Renal pelvis (tissue), 12 donors: ENCODE measurements at places on chromosomes 4 and X.

DNA sequence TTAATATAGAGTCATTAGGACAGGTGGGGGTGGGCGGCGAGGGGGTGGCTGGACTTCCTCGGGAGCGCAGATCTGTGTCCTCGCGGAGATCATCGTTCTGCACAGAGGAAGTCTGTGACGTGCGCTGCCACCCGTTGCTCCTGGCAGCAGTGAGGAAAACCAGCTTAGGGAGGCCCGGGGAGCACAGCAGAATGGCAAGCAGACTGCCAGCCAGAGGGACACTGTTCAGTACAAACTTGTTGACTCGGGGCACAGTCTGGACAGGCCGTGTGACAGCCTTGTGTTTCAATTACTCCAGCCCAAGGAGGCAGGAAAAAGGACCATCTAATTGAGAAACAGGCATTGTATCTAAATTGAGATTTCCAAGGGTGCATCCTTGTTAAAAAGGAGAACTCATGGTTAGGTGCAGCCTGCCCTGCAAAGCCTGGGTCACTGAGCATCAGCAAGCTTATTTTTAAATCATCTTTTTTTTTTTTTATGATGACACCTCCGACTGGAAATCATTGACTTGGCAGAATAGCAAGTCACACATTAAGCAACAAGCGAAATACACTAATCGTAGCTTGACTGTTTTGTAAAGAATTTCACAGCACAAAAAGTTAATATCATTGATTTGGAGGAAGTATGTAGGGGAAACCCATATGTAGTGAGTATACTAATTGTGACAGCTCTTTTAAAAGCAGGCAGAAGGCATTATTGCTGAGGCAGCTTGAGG lies 512.0 kb upstream of the FAT1 start:
- DNase-seq: no peak

DNA sequence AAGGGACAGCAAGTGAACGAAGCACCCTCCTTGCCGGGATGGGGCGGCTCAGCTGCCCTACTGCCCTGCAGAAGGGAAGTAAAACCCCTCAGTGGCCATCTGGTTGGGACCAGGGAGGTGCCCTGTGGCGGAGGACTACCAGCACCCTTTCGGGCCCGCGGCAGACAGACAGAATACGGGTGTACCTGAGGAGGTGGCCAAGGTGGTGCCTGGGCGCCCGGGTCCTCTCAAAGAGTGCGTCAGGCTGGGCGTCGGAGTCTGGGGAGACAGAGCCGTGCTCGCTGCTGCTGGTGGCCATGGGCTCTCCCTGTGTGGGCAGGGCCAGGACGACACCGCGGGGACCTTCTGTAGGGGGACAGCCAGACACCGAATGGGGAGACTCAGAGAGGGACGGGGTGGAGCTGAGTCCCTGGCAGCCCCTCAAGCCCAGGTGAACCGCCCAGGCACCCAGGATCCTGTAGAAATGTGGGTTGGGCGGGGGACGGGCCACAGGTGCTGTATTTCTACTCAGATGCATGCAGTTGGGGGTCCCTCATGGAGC lies 29.7 kb downstream of the PDHA1 start:
- no peak for DNase-seq

DNA sequence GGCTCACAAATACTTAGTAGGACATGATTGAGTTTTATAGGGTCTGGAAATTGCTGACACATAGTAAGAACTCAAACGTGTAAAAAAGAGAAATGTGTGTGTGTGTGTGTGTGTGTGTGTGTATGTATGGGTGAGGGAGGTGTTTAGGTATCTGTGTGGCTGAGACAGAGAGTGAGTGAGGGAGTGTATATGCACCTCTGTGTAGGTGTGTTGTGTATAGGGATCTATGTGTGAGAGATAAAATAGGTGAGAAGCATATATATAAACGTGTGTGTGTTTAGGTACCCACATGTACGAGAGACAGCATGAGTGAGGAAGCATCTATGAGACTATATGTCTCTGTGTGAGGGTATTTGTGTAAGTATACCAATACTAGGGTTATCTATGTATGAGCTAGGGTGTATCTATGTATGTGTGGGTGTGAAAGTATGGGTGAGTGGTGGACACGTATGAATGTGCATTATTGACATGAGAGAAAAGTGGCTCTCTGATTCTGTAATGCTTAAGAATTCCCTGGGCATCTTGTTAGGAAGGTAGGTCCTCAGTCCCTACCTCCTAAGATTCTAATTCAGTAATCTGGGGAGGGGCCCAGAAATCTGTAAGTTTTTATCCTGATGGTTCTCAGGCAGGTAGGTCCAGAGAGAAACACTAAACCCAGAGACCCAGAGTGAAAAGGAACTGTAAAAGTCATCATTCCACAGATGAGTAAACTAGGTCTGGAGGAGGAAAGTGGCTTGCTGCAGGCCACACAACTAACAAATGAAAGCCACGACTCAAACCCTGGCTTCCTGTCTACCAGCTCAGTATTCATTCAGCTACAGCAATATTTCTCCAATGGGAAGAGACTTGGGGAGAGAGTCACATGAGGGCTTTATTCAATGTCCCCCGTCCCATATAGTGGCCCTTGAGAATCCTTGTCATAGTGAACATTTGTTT lies 237.0 kb downstream of the IDS start:
- DNase-seq: no peak

DNA sequence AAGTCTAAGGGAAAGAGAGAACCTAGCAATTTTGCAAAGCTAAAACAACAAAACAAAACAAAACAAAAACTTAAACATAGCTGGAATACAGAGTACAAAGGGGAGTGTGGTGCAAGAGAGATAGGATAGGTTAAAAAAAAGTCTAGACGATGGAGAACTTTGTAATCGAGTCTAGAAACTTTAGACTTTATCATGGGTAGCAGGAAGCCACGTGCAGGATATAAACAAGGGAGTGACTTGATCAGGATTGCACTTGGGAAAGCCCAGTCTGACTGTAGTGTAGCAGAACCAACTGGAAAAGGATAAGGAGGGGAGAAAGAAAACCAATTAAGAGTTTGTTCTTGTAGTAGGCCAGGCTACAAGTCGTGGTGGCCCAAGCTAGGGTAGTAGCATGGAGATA lies 750.1 kb downstream of the RPA4 start:
- no peak for DNase-seq

- no peak for DNase-seq
Measured at GRCh38 chrX:21741869-21742701, 15.8 kb downstream of the SMPX start.

GRCh38 chr4:100314057-100314456 lies 123.8 kb upstream of the DDIT4L start:
- DNase-seq: no peak

- DNase-seq: no peak
Measured at GRCh38 chr4:177105536-177105935, 204.1 kb upstream of the NEIL3 start.

DNA sequence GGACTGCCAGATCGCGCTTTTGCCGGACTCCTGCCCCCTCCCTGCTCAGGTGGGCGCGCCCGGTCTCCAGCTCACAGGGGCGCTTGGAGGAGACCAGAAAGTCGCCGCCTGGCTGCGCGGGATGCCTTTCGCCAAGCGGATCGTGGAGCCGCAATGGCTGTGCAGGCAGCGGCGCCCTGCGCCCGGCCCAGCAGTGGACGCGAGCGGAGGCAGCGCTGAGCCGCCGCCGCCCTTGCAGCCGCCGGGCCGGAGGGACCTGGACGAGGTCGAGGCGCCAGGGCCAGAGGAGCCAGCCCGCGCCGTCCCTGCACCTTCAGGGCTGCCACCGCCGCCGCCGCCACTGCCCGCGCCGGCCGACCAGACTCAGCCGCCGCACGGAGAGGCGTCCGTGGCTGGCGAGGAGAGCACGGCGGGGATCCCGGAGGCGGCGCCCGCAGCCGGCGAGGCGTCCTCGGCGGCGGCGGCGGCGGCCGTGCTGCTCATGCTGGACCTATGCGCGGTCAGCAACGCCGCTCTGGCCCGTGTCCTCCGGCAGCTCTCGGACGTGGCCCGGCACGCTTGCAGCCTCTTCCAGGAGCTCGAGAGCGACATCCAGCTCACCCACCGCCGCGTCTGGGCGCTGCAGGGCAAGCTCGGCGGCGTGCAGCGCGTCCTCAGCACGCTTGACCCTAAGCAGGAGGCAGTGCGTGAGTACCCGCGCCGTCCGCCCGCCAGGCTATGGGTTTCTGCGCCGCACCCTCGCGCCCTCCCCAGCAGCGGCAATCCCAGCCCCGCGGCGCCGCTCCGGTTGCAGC lies 834 bp downstream of the NHS start:
- no peak for DNase-seq

DNA sequence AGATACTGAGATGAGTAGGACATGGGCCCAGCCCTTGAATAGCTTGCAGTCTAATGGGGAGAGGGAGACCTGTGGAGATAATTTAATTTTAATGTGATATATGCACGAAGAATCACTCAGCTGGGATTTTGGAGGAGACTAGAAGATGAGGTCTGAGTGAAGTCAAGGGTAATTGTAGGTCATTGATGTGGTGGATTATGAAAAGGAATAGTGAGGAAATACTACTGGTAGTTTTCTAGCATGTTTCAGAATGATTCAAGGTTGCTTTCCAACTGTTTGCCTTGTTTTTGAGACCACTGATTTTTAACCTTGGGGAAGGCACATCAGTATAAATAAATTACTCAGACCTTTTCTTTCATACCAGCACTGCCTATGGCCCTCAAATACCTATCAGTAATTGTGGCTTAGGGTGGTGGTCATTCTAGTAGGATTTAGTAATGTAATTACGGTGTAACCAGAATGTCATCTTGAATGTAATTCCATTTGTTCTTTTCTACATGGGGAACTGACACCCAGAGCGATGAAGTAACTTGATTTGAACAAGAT lies 25.6 kb downstream of the PTTG2 start:
- DNase-seq: no peak

- DNase-seq: no peak
Measured at GRCh38 chr4:11537846-11538245, 109.2 kb upstream of the HS3ST1 start.

GRCh38 chrX:22249371-22249770 lies 23.3 kb upstream of the CBLL2 start:
- DNase-seq: no peak

GRCh38 chr4:118953276-118953675 lies 64.6 kb downstream of the SYNPO2 start:
- DNase-seq: no peak

DNA sequence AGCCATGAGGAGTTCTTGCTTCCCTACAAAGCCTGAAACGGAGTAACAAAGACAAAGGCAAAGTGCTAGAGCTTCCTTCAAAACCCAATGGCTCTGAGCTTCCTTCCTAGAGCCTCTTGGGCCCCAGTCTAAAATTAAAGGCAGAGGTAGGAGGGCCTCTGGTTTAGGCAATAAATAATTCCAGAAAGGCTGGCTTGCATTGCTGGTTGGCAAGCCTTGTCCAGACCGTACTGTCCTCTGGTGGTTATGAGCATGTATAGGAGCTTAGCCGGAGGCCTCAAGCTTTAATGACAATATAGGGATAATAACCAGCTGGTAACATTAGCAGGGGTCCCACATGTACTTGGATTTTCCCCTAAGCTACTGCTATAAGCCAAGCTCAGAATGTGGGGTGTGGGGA lies 237.3 kb downstream of the AR start:
- no peak for DNase-seq

DNA sequence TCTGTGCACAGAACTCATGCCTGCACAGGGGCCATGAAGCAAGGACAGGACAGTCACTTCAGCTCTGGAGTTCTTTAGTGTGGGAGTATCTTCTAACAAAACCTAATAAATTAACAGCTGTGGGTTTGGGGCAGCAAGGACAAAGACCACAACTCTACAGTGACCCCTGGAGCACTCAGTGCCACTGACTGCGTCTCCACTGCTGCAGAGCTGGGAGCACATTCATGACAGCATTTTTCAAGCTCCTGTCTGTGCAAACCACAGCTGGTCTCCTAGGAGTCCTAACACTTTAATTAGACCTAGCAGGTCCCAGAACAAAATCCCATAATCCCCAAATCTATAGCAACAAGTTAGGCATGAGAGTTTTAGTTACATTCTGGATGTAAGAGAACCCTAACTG lies 76.5 kb downstream of the RTL9 start:
- DNase-seq: no peak

DNA sequence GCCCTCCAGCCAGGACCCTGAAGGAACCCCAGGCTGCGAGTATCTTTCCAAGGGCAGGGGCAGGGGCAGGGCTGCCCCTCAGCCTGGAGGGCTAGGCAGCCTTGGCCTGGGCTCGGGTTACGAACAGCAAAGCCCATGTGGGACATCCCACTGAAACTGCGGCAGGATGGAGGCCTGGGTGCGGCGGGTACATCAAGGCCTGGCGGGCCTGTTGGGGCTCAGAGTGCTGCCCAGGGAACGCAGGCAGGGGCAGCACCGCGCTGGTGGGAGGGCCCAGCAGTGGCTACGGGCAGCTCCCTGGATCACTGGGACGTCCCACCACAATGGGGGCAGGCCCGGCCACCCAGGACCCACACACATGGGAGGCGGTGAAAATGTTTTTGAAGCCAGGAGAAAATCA lies 10.9 kb downstream of the NAT8L start:
- no peak for DNase-seq

GRCh38 chr4:139014371-139015268 lies 961 bp upstream of the NOCT start:
- DNase-seq: peak; percentile 26

DNA sequence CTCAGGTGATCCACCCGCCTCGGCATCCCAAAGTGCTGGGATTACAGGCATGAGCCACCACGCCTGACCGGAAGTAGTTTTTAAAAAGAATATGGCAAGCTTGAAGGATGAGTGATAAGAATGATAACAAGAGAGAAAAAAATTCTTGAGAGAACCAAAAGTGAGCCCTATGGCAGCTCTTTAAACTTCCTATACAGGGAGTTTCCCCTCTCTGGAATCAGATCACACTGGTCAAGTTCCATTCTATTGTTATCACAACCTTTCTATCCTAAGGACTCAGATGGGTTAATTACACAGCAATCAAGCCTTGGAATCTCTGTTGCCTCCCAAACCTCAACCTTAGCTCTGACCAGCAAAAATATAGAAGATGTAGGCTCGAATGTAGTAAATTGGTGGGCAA lies 33.8 kb upstream of the ZNF518B start:
- no peak for DNase-seq

GRCh38 chr4:100311181-100311580 lies 120.9 kb upstream of the DDIT4L start:
- no peak for DNase-seq

DNA sequence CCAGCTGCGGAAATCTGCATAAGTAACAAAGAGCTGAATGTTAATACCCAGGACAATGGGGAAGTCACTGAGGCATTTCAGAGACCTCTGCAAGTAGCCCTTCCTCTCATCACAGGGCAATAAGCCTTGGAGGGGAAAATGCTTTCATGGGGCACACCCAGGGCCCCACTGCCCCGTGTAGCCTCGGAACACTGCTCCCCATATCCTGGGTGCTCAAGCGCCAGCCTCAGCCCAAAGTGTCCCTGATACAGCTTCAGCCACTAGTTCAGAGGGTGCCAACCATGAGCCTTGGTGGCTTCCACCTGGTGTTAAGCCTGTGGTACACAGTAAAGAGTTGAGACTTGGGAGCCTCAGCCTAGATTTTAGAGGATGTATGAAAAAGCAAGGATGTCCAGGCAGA lies 402.8 kb upstream of the CXorf51A start:
- no peak for DNase-seq

DNA sequence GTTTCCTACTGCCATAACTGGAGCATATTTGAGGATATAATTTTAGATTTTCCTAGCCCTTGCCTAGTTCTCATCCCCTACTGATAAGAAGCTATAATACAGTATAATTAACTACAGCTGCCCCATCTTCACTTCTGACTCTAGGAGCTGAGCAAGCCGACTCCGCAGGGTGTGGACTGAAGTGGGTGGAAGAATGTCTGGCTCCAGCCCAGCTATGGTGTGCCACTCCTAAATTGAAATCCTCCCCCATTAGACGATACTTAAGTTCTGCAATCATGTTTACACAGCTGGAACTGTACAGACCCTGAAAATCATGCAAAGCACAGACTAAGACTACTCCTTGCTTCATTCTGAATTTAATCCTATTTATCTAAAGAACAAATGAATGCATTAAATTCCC lies 93.1 kb downstream of the PCDH19 start:
- no peak for DNase-seq
